A673 (cell line): ENCODE measurements at places on chromosomes 3 and 15.
A peak's percentile ranks its signal among the peaks of the same experiment; 100 is the strongest.

DNA sequence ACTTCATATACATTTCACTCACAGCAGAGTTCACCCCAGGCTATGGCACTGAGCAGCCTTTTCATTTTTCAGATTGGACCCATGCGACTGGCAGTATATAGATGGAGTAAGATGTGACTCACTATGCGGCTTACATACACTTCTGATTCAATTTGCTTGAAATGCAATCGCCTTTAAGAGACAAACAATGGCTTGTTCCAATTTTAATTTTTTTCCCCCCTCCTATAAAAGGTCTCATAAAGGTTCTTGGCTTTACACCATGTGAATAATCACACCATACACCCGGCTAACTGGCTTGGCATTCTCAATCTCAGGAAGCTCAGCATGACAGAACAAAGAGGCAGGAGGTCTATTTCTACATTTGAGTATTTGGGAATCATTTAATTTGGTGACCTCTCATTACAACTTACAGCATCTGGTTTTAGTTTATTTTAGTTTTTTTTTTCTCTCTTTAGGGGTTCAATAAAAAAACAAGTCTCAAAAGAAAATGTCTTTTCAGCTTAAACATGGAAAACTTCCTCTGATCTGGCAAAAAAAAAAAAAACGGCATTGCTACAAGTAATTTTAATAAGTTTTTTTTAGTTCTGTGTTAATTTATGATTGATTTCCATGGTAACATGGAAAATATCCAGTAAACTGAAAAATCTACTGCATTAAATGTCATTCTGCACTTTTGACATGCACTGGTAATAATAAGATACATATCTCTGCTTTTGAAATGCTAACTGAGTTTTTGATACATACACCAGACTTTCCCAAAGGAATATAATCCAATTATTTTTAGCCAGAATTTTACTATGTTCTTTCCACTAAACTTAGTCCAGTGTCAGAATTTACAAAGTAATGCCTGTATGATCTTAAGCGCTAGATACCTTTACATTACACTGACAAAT is 38.8 kb downstream of the GADL1 start:
- DNase-seq: peak; percentile 93

GRCh38 chr3:195748661-195749060 is 27.9 kb downstream of the MUC20 start:
- no peak for DNase-seq

DNA sequence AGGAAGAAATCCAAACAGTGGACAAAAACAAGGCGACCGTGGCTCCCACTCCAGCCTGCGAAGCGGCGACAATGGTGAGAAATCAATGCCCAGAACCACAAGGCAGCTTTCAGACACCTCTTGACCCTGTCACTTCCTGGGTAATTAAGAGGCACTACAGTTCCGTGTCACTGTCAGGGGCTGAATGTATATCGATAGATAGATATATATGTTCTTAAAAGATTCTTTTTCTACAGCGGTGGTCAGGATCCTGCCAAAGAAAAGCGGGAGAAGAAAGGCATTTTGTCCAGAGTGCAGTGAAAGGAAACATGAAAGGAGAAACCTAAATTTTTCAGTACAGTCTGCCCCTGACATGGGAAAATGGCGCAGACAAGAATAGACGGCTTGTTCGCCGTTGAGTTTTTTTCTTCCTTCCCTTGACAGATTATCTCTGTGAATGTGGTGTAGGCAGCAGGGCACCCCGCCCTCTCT is 56.2 kb upstream of the HES1 start:
- no peak for DNase-seq

- DNase-seq: no peak
Observed at GRCh38 chr3:130795396-130795795, 48.8 kb upstream of the PIK3R4 start.

DNA sequence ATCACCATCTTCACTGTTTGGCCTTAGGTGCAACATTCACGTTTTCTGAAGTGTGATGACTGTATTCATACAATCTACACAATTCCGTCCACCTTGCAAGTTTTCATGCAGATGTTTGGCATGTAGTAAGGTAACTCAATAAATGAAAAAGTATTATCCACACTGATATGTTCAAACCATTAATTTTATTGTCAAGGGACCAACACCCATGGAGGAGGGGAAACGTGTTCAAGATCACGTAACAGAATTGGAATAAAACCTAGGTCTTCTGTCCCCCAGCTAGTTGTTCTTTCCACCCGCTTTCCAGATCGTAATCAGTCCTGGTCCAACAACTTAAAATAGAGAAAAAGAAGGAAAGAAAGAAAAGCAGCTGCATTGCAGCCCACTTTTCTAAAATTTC is 560.4 kb upstream of the MCTP2 start:
- no peak for DNase-seq

DNA sequence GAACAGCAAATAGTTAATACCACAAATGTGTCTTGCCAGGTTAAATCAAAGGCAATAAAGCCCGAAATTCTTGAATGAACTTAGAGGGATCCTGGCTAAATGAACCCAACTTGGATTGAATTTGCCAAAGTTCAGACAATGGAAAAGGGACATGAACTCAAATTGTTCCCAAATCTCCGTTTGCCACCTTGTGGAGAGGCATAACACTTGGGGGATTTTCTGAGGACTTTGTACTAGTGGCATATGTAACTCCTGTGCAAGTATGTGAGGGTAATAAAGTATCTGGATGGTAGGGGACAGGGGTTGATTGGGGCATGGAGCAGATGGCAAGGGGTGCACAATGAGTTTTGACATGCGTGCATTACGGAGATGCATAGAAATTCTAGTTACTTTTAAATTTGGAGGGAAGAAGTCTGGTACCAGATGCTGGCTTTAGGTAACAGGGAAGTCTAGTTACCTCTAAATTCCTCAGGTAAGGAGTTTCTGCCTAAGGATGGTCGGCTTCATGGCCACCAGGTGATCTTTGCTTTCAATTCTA is 1.2 kb upstream of the TCAIM start:
- DNase-seq: peak; percentile 10

DNA sequence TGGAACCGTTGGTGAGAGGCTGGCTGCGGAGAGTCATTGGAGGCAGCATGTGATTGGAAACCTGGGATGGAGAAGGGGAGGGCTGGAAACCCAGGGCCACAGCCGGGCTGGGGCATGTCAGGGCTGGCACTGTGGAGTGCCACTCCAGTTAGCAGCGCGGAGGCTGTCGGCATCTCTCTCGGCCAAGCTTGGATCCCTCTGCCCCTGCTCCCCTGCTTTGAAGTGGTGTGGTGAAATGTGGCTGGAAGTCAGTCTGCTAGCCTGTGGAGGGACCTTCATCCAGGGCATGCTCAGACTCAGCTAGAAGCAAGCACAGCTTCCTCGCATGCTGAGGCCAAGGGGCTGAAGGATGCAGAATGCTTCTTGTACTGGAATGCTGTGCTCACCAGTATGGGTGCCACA is 13.5 kb downstream of the SLCO3A1 start:
- no peak for DNase-seq

- peak; percentile 11 for DNase-seq
Observed at GRCh38 chr15:92586383-92586942, 69.1 kb downstream of the FAM174B start.

GRCh38 chr3:30324587-30324986 is 281.8 kb upstream of the TGFBR2 start:
- no peak for DNase-seq

DNA sequence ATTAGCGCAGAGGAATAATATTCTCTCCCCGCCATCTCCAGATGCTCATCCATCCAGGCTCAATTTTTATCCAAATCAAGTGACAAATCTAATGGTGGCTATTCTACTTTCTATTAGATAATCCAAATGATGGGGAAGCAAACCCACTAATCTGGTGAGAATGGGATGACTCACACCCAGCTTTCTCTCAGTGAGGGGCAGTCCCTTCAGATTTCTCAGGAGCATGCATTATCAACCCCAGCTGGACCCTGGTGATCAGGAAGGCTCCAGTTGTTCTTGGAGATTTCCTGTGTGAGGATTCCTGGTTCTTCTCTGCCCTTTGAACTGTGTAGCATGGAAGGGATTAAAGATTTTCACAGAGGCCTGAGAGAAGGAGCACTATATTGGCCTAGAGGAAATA is 358.0 kb downstream of the WDR72 start:
- no peak for DNase-seq

DNA sequence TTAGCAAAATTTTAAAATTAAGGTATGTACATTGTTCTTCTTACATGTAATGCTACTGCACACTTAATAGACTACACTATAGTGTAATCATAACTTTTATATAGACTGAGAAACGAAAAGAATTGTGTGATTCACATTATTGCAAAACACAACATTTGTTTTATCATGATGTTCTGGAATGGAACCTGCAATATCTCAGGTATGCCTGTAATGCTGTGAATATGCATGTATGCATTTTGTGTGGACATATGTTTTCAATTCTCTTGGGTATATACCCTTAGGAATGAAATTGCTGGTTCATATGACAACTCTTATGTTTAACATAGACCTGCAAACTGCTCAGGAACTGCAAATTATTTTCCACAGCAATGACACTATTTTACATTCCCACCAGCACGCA is 38.6 kb upstream of the TJP1 start:
- DNase-seq: no peak

DNA sequence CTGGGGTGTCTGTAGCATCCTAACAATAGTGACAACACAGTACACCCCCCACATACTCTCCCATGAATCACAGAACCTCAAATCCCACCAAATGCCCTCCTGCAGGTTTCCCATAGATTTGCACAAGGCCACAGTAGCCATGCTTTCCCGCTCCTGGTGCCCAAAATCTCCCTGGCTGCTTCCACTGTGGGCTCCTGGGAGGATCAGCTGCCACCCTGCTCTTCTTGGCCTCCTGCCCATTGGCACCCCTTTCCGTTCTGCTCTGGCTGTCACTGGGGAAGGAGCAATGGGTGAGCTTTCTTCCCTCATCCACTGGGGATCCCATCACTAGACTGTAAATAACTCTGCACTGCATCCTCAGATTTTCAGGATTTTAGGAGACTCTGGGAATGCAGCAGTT is 92.1 kb upstream of the SLC24A5 start:
- no peak for DNase-seq

DNA sequence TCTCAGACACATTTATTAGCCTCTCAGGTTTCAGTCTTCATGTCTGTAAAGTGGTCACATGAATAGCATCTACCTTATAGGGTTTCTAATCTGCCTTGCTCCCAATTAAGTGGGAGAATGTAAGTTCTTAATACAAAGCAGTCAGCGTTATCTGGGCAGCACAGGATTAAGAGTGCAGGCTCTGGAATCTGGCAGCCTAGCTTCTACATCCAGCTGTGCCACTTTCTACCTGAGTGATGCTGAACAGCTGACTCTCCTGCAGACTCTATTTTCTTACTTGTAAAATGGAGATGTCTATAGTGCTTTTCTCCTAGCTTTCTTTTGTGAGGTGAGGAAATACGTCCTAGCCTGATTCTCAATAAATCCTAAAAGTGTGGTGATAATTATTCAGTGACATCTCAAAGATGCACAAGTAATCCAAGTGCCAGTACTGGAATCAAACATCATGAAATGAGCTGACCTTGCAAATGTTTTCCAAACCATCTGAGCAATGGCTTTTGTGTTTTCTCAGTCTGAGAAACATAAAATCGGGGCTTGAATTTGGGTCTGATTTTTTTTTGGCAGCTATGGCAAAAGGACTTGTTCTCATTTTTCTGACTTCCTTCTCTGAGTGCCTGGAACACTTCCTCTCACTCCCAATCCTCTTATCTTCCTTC is 232.2 kb upstream of the FEZF2 start:
- DNase-seq: no peak

DNA sequence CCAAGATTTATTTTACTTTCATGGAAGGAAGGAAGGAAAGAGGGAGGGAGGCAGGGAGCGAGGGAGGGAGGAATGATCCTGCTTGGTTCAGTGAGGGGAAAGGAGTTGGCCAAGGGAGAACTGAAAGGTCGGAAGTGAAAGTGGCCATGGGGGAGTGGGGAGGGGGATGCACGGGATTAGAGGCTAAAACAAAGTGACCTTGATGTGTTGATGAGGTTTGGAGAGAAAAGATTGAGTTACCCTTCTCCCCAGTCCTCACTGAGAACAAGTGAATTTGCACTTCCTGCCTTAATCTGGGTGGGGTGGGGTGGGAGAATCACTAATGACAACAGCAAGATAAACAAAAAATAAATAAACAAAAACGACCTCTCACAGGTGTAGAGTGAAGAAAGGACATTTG is 212.0 kb upstream of the TLE3 start:
- DNase-seq: no peak

GRCh38 chr15:48782911-48783310 is 28.0 kb downstream of the CEP152 start:
- no peak for DNase-seq

DNA sequence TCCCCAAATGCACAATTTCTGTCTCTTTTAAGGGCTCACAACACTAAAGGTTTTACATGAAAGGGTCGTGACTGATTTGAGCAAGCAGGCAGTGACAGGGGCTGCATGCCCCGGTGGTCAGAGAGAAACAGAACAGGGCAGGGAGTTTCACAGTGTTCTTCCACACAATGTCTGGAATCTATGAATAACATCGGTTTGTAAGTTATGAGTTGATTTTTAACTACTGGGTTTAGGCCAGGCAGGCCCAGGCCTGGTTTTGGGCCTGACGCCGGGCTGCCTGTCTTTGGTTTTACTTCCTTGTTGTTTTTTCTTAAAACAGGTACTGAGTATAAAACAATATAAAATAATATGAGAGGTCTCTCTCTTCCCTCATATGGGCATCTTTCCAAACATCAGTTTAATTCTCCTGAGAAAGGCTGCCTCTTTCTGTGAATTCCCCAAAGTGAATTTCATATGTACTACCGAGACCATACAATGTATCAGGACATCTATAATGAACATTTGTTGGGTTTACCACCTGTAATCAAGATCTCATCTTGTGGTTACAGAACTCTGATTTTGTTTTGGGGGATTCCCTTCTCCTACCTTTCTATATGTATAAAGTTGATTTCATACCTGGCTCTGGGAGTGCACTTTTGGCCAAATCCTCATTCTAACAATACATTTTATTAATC is 74.4 kb downstream of the CD200 start:
- DNase-seq: no peak

GRCh38 chr3:86990012-86990733 is 776 bp downstream of the VGLL3 start:
- no peak for DNase-seq

DNA sequence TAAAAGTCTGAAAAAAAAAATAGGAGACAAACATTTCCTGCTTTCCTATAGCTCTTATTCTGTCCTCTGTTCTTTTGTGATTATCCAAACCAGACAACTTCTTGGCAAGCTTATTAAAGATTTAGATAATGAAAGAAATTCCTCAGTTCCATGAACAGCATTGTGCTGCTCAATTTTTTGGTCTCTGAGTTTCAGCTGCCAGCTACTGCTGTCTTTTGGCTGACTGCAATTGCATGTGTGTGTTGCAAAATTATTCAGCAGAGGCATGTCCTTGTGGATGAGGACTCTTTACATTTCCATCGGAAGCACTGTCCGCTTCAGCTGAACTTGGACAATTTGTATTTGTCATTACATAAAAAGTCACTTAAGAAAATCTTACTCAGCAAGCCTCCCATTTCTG is 397.3 kb upstream of the RASGRP1 start:
- DNase-seq: no peak
